ENCODE measurements at places on chromosomes 1 and 21. TPM values are rescaled to one million over a fixed set of nuclear protein-coding genes. Genes with fewer than 3 reads are reported as not detected.

Gene PCSK9
- 0.70 TPM for total RNA-seq

Gene CFHR4
- not detected for total RNA-seq

DNA sequence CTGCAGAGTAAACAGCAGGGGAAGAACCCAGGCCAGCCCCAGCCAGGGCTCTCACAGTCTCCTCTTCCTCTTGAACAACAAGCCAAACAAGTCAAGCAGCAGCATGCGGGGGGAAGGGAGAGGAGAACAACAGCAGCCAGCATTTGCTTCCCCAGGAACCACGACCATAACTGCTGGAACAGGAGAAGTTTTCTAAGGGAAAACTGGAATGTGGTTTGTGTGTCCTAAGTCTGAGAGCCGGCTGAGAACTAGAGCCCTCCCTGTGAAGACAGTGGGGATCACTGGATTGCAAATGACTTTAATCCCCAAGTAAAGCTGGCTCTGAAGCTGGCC is 48.2 kb downstream of the COQ8A start:
- DNase-seq: no peak

- DNase-seq: no peak
Measured at GRCh38 chr1:10271869-10272268, 61.5 kb downstream of the KIF1B start.

DNA sequence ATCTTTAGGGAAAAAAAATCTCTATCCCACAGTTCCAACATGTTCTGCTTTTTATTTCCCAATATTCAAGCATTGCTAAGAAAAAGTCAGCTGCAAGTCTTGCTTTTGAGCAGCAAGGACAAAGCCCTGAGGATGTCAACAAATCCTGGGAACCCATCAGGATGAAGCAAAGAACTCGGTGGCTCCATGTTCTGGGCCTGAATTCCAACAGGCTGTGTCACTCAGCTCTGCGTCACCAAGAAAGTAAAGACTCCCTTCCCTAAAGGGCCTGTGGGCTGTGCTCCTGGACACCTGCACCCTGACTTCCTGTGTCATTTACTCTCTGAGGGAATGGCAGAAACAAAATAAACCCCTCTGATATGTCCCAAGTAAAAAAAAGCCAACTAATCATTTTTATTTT is 95.5 kb downstream of the TIAM1 start:
- DNase-seq: no peak
